Mucosa of gallbladder (tissue), 1 donor: ENCODE measurements at places on chromosomes 6 and 20. TPM values are rescaled to one million over a fixed set of nuclear protein-coding genes. Genes with fewer than 3 reads are reported as not detected.

DNA sequence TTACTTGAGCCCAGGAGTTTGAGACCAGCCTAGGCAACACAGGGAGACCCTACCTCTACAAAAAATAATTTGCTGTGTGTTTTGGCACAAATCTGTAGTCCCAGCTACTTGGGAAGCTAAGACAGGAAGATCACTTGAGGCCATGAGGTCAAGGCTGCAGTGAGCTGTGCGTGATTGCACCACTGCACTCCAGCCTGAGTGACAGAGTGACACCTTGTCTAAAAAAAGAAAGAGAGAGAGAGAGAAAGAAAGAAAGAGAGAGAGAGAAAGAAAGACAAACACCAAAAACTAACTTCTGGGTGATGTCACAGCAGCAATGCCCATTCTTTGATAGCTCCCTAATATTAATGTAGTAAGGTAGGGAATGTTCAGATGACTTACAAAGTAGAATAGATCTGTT is 20.4 kb downstream of the USP49 start:
- no peak for DNase-seq

GRCh38 chr20:56143759-56144158 is 104.8 kb upstream of the MC3R start:
- no peak for DNase-seq

DNA sequence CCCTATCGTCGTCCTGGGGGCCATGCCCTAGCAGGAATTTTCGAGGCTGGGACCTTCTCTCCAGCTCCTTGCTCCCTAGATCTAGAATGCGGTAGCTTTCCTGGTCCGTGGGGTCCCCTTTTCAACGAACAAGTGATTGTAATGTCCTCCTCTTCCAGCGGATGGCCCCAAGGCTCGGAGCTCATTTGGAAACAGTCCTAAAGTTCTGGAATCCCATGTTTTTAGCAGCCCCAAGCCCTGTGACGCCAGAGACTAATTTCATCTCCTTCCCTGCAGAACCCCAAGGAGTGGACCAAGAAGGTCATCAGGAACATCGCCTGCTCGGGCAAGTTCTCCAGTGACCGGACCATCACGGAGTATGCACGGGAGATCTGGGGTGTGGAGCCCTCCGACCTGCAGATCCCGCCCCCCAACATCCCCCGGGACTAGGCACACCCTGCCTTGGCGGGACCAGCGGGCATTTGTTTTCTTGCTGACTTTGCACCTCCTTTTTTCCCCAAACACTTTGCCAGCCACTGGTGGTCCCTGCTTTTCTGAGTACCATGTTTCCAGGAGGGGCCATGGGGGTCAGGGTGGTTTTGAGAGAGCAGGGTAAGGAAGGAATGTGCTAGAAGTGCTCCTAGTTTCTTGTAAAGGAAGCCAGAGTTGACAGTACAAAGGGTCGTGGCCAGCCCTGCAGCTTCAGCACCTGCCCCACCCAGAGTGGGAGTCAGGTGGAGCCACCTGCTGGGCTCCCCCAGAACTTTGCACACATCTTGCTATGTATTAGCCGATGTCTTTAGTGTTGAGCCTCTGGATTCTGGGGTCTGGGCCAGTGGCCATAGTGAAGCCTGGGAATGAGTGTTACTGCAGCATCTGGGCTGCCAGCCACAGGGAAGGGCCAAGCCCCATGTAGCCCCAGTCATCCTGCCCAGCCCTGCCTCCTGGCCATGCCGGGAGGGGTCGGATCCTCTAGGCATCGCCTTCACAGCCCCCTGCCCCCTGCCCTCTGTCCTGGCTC is 48.5 kb downstream of the PYGB start:
- no peak for DNase-seq

DNA sequence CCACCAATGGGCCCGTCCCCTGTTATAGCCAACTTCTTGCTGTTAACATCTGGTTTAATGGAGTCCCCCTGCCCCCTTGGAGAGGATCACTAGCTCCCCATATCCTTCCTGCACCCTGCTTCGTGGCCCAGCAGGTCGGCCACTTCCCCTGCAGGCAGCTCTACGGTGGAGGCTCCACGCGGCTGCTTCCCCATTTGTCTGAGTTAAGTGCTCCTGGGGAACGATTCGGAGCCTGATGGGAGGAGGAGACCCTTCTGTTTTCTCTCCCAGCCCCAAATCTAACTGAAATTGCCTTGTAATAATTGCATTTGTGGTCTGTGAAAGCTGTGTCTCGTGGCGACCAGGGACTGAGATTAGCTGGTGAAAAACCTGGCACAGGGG is 74.6 kb downstream of the SULF2 start:
- no peak for DNase-seq

DNA sequence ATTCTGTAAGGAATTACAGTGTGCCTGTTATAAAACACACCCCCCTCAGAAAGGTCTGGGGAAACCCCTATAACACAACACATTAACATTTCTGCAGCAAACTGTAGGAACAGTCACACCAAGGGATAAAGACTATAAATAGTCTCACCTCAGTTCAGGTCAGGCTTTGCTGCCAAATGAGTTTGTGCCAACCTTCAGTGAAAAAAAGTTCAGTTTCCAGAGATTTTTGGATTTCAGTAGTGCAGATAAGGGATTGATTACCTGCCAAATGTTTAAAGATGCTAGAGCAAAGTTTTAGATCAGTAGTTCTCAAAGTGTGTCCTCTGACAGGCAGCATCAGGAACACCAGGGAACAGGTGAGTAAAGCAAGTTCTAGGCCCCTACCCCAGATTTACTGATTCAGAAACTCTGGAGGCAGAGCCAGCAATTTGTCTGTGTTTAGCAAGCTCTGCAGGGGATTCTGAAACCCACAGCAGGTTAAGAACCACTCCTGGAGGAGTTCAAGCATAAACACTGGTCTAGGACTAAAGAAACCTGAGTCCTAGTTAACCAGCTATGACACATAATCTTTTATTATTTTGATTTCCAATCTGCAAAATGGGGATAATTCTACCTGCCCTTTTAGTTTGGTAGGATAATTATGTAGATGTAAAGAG is 111.0 kb downstream of the RCAN2 start:
- DNase-seq: no peak

Gene TREM1
- total RNA-seq: 1.3 TPM

DNA sequence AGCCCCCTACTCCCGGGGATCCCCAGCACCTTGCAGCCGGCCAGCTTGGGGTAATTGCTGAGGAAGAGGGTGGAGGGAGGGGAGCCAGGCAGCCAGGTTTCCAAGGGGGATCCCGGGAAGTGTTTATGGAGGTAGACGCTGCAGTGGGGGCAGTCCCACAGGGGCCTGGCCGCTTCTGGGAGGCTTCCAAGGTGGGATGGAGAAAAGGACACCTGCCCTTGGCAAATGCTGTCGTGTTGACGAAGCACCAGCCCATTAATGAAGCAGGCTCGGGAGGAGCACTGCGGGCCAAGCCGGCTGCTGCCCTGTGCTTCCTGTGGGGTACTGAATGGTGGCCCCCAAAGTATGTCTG is 82.4 kb downstream of the TMEM242 start:
- no peak for DNase-seq

Gene EFCAB8
- 0.20 TPM for total RNA-seq

Gene AGER
- 11.8 TPM for total RNA-seq

Gene BPI
- 0.72 TPM for total RNA-seq

- no peak for DNase-seq
Observed at GRCh38 chr6:19999319-20000191, 162.4 kb downstream of the ID4 start.

GRCh38 chr6:148069256-148069655 is 273.4 kb upstream of the SASH1 start:
- DNase-seq: peak; percentile 18

DNA sequence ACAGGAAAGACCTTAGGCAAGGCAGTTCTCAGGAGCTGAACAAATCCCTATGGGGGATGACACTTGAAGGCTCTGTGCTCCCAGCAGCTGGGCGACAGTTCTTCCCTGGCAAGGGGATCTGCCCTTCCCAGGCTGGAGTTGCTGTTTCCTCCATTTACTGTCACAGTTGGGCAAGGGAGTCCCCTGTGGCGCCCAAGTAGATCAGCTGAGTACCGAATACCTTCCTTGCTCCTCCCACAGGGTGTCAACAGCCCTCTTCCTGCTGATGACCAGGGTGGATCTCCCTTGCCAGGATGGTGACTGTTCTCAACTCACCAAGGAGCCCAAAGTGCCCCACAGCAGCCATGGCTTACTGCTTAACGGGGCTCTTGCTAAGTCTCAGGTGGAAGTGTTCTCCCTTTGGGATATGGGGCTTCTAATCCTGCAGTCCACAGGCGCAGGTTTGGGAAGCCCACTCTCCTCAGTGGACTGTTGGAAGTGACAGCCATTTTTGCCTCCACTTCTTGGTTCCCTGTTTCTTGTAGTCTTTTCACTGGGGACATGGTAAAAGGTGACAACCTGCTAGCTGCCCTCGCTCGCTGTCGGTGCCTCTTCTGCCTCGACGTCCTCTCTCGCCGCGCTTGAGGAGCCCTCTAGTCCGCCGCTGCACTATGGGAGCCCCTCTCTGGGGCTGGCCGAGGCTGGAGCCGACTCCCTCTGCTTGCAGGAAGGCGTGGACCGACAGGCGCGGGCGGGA is 5.7 kb upstream of the PSMG4 start:
- DNase-seq: no peak

DNA sequence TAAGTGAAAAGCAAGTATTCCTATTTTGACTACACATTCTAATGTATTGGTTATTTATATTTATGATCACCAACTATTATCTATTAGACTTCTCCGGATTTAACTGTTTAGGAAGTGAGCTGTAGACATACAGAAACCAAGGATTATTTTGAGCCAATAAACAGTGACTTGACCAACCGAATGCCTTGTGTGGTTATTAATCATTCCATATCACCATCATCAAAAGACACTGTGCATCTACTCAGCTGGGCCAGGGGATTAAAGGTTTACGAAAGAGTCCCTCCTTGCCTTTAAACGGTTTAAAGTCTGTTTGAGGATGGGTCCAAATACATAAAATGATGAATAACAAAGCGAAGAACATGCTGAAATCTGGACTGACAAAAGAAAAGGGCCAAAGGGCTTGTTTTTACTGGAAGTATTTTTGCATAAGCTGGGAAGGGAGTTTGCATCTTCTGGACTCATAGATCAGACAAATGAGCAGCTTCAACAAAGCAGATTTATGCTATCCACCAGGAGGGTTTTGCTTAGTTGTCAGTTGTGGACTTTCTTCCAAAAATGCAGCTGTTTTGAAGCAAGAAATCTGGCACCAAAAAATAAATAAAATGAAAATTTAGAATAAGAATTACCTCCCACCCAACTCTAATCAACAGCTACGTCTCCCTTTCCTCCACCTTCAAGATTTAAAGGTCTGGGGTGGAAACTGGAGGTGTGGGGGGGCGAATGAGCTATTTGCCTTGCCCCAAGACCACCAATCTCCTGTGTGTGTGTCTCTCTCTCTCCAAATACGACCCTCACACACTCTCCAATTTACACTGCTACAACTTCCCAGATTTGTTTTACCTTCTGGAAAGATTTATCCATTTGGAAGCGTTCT is 33.6 kb upstream of the ID4 start:
- no peak for DNase-seq

DNA sequence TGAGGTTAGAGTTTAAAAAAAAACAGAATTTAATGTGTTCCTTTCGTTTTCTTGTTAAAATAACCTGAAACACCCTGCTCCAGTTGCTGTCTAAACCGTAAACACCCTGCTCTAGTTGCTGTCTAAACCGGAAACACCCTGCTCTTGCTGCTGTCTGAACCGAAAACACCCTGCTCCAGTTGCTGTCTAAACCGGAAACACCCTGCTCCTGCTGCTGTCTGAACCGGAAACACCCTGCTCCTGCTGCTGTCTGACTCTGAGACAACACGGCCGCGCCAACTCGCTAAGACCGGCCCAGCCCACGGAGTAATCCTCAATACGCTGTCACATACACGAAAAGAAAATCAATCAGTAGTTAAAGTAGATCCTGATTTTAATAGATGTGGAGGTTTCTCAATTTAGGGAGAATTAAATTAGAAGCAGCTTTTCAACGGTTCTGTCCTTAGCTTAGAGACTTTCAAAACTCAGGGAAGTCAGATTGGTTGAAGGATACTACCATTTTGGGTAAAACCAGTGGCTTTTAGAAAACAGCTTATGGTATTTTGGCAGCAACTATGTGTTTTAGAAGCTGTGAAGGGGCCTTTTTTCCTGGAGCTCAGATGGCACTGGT is 98.3 kb downstream of the RAMACL start:
- peak; percentile 61 for DNase-seq

Gene SMOC2
- total RNA-seq: 213 TPM

DNA sequence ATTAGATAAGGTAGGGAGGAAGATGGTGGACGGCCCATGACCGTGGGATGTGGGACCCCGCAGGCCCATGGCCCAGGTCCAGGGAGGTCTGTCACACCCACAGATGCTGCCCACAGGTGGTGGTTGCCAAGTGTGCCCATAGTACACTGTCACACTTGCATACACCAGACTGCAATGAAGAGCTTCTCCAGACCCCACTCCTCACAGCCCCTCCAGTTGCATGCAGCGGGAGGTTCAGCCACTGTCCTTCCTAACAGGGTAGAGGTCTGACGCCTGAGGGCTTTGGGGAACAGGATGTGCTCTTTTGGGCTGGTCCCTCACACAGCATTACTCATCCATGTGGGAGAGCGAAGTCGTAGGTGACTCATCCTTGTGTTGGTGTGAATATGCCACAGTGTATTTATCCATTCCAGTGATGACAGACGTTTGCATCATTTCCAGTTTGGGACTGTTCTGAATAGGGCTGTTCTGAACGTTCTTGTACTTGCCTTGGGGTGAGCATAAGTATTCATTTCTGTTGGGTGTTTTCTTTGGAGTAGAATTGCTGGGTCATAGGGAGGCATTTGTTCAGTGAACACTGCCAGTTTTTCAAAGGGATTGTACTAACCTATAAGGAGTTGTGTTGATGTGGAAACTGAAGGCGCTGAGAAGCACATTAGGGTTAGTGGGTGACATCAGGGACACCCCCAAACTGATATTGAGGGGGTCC is 10.1 kb upstream of the PYGB start:
- peak; percentile 41 for DNase-seq

- DNase-seq: no peak
Observed at GRCh38 chr20:8225658-8226057, 93.6 kb downstream of the PLCB1 start.

- no peak for DNase-seq
Observed at GRCh38 chr6:53369876-53370515, 21.2 kb upstream of the ELOVL5 start.

DNA sequence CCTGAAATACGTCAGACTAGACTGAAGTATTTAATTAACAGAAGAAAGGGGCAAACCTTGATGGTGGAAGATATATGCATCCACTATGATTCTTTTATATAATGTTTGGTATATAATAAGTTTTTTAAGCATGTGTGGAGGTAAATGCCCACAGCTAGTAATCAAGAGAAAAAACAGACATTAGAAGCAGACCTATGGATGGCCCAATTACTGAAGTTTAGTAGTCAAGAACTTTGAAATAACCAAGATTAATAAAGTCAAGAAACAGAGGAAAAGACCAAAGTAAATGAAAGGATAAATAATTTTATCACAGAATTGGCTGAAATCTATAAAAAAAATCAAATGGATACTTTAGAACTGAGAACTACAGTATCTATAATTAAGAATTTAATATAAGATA is 15.3 kb downstream of the TTI1 start:
- no peak for DNase-seq

- no peak for DNase-seq
Observed at GRCh38 chr6:80623066-80623815, 516.8 kb downstream of the BCKDHB start.

- no peak for DNase-seq
Observed at GRCh38 chr20:15033269-15033668, 695.9 kb upstream of the FLRT3 start.
